ENCODE measurements at places on chromosomes 4 and X. TPM values are rescaled to one million over a fixed set of nuclear protein-coding genes. Genes with fewer than 3 reads are reported as not detected.

AWAT2 gene
- total RNA-seq = not detected

GAGE12E gene
- total RNA-seq = not detected

SYTL4 gene
- 6.1 TPM for total RNA-seq

GAB3 gene
- total RNA-seq = 1.5 TPM

WNK3 gene
- total RNA-seq = 0.74 TPM

BMPR1B gene
- total RNA-seq = 1.6 TPM

LSM6 gene
- 10.7 TPM for total RNA-seq

SEPSECS gene
- total RNA-seq = 6.4 TPM

SERTM2 gene
- not detected for total RNA-seq

ZCCHC12 gene
- total RNA-seq = 0.08 TPM

SLC2A9 gene
- 2.9 TPM for total RNA-seq

ACOX3 gene
- total RNA-seq = 16.1 TPM

HELT gene
- total RNA-seq = not detected

DNA sequence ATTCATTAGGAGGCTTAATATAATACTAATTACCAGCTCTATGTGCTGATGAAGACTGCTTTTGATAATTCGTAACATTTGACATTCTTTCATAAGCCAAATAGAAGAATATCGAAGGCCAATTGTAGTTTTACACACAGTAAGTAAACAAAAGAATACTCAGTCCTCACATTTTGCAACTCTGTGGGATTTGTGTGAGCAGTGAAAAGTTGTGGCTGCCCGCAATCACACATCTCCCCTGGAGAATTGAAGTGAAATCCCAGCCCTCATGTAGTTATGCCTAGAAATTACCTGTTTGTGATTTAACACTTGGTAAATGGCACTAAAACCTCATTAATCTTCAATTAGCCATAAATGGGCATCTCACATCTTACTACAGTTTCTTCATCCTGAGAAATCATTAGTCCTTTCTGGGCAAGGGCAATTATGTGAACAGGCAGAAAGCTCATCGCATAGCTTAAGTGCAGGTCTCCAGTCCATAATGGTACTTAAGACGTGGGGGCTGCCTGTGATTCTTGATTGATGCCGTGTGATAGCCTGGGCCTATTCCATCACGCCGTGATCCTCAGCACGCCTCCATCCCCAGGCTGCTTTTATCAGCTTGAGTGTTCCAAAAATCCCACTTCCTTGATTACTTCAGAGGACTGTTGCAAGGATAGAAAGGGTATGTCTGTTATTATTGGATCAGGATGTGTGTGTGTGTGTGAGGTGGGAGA is 97.9 kb upstream of the METTL14 start:
- DNase-seq = no peak

DNA sequence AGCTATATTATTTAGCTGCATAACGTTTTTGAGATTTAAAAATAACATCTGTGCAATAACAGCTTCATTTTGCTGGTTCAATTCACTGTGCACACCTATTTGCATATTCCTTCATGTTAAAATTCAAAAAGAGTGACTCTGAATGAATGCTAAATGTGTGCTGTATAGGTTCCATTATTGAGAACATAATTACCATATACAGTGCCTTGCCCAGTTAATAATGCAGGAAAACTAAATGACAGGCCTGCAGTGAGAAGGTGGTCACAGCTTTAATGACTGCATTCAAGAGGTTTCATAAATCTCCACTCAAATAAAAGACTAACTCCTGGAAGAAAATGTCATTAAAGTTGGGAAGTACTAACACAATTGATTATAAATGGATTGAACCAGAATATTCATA is 1183.2 kb upstream of the ADGRL3 start:
- no peak for DNase-seq

DNA sequence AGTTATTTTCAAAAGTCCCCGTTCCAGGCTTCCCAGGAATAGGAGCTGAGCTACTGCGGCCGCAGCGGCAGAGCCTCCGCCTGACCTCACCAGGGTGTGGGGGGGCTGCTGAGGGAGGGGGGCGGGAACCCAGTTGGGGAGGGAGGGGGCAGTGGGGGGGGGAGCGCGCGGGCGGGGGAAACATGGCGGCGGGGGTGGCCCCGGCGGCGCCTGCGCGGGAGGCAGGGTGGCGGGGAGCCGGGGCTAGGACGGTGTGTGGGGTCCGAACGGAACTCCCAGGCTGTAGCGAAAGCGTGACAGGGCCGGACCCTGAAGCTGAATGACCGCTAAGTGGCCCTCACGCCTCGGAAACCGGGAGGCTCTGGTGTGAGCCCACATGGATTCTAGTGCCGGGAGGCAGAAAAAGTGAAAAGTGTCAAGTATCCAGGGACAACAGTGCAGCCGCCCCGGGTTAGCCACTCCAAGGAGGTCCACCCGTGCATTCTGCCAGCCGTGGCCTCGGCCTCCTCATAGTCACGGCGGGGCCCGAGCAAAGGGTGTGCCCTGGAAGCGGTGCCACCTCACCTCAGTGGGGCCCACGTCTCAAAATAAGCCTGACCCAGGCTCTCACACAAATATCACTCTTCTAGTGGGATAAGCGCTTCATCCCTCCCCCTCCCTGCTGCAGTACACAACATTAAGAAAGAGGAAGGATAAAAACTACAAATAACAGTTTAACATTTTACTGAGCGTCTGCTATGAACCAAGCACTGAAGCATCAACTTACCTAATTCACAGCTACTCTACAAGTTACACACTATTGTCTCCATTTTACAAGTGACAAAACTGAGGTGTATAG is at the start of gene KLHL13:
TSS of gene KLHL13 (minus strand) at position 98 of the 838 bp plus-strand sequence. CDS start 88,337 bp downstream, outside the sequence.
- DNase-seq = peak; percentile 73

- DNase-seq = no peak
Observed at GRCh38 chrX:40080894-40081678, 16.7 kb downstream of the BCOR start.

GRCh38 chr4:17094876-17095210 is 196.4 kb upstream of the LDB2 start:
- DNase-seq = no peak

DNA sequence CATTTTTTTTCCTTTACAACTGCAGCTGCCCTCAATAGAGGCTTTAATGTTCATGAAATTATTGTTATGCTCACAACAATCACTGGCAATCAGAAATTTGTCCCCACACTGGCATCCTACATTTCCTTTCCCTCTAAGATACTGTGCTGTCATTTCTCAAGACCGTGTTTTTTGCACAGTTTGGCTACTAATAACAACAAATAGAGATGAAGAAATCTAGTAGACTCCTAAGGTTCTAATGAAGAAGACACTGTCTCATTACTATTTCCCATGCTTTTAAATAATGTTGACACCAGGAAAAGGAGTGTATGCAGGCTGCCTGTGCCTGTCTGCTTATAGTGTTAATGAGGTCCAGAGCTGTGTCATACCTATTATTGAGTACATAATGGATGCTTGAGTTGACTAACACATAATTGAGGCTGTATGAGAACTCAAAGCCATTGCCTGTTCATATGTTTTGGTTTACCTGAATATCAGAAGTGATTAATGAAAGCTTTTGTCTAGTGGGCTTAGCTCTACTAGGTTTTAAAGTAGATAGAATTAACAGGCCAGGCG is 1.5 kb upstream of the EIF4E start:
- no peak for DNase-seq

DNA sequence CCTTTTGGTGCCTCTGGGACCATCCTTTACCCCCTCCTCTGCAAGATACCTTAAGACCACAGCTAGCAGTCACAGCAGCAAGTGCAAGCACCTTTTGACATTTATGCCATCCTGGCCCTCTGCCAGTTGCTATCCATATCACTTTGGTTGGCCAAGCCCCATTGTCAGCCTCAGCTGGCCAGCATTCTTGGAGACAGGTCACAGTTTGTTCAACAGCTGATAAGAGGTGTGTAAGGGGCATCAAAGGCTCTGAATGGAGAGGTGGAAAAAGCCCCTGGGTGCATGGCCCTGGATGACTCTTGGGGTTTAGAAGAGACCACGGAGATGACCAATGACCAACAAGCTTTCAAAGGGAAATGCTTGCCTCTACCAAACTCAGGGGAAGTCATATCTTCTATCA is 133.6 kb upstream of the MAMLD1 start:
- no peak for DNase-seq

- peak; percentile 28 for DNase-seq
Observed at GRCh38 chr4:126758493-126758892, 874.3 kb upstream of the INTU start.

DNA sequence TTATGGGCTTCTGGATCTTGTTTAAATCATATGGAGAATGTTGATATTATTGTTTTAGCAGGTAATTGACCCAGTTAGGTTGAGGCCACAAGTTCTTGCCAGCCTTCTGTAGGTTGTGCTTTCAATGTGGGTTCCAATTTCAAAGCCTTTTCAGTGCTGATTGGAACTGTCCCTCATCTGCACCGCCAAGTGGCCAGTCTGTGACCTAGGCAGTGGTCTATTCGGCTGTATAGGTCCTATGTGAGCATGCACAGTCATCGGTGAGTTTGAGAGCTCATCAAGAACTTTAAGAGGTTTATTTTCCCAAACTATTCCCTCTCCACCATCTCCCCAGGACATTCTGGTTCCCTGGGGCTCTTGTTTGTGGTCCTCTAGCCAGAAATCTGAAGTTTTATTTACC is 35.7 kb downstream of the DDX53 start:
- DNase-seq = no peak

- no peak for DNase-seq
Observed at GRCh38 chrX:52608961-52609360, 45.7 kb downstream of the SSX7 start.

DNA sequence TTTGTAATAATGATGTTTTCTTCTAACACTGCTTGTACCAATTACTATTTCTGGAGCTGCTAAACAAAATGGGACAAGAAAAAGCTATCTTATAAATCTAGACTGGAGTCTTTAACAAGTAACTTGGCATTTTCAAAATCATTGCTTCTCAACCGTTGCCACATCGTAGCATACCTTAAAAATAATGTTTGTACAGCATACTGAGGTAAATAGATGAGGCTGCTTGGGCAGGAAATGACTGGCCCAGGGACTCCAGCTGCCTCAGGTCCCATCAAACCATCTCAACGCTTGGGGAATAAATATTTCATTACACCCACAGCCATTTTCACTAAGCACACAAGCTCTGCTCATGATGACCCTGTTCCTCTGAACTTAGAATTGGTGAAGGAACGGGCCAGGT is 115.1 kb downstream of the SPANXA1 start:
- DNase-seq = no peak

GRCh38 chr4:104722467-104722866 is 227.8 kb upstream of the CXXC4 start:
- no peak for DNase-seq

GRCh38 chr4:169098532-169098931 is 88.5 kb upstream of the CBR4 start:
- no peak for DNase-seq

DNA sequence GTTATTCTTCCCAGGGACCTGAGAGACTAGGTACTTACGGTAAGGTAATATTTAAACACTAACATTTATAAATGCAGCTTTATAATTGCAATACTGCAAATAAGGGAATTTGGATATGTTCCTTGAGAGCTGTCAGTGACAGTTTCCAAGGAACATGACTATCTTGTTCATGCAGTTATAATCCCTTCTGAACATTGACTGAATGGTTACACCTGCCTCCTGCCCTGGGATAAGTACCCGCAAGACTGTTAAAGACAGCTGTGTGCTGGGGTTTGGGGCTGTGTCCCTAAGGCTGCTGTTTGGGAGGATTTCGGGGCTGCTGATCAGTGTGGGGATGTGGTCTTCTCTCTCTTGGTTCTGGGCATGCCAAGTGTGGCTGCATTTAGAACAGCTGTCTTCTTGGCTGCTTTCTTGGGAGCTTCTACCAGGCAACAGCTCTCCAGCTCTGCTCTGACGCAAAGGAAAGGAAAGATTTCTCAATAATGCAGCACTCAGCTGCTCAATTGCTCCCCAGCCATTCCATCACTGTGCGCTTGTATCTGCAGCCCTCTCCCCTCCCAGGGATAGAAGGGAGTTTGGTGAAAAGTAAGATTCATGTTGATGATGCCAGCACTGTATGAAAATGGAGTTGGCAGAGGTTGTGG is 298.8 kb upstream of the TAPT1 start:
- DNase-seq = no peak

GRCh38 chr4:183240581-183241321 is 79.3 kb downstream of the CLDN22 start:
- DNase-seq = peak; percentile 43

DNA sequence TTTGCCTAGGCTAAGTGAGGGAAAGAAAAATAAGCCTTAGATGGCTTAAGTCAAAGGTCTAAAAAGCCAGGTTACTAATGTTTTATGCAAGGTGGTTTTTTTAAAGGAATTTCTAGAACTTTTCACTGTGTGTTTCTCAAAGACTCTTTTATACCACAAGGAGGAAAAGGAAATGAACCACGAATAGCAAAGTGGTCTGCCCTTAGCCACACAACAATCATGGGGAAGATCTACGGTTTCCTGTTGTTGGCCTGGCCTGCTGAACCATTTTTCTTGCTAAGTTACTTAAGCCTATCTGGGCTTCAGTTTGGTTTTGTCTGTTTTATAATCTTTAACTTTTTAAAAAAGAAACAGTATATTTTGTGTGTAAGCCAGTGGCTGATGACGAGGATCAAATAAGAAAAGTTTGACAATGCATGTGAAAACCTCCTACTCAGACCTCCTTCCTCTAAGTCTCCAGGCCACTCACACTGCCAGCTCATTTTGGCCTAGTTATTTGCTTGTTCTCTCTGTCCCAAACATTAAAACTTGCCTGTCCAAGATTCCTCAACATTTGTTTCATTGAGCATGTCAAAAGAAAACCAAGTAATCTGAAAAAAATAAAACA is 56.7 kb upstream of the COL25A1 start:
- no peak for DNase-seq

GRCh38 chr4:164438321-164438720 is 315.6 kb upstream of the SMIM31 start:
- DNase-seq = no peak

GRCh38 chrX:68332201-68332731 is 101.0 kb downstream of the OPHN1 start:
- DNase-seq = no peak

GRCh38 chr4:65337371-65337770 is 332.9 kb downstream of the EPHA5 start:
- DNase-seq = no peak
